ENCODE measurements at places on chromosomes 3 and 15.

GRCh38 chr3:141236361-141236760, 4.7 kb downstream of the PXYLP1 start:
- DNase-seq = no peak

- no peak for DNase-seq
These were observed 6.1 kb upstream of the PLSCR4 start for GRCh38 chr3:146256851-146257486.

DNA sequence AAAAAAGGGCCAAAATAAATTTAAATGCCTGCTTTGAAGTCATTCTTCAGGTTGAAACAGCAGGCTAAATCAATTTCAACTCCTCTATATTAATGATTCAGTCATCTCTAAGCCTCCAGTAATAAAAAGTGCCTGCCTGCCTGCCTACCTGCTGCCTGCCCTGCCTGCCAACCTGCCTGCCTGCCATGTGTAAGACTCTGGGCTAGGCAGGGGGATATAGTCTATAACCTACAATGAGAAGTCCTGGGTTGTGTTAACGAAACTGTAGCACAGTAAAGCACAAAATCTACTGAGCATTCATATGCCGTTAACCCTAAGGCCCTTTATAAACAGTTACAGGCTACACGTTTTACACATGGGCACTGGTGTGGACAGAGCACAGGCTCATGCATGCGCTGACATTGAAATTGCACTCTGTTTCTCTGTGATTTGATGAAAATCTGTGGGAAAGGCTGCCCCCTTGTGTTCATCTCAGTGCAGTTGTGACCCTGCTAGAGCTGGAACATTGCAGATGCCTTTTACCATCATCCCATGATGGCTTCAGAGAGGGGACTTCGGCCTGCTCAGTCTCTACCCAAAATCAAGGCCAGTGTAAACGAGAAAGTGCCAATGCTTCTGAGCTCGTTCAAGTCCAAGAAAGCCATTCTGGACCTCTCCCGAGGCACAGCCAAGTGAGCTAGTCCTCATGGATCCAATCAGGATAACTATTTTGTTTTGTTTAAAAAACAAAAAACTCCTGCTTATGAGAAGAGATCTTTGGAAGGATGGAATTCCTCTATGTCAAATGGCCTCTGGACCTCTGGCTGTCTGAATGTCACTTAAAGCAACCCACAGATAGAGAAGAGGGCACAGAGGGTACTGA, 64.6 kb downstream of the EFL1 start:
- peak; percentile 18 for DNase-seq

GRCh38 chr15:61198722-61199121, 30.4 kb downstream of the RORA start:
- no peak for DNase-seq

- DNase-seq = no peak
These were observed 114.5 kb downstream of the RARB start for GRCh38 chr3:25542492-25543039.

- DNase-seq = no peak
These were observed 25.1 kb downstream of the NBEAL2 start for GRCh38 chr3:47004369-47005211.

- no peak for DNase-seq
These were observed 53.4 kb upstream of the XRN1 start for GRCh38 chr3:142501004-142501926.

GRCh38 chr3:190847436-190847835, 15.1 kb downstream of the GMNC start:
- DNase-seq = no peak

GRCh38 chr3:69329892-69330291, 56.0 kb downstream of the FRMD4B start:
- no peak for DNase-seq

- no peak for DNase-seq
These were observed 62.0 kb downstream of the TSC22D2 start for GRCh38 chr3:150469931-150470740.

DNA sequence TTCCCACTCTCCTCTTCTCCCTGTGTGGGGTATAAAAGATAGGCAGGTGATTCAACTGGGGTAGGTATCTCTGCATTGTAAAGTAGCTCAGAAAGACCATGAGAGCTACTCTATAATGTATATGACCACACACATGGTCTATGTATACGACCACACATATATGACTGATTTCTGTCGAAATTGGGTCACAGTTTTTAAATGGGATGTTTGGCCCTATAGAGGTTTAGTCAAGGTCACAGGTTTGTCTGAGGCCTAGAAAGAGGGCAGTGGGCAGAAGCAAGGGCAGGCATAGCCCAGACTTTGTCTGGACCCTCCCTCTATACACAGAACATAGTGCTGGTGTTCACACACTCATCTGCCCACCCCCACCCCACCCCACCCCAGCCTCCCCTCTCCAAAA, 4.4 kb downstream of the LAMP3 start:
- no peak for DNase-seq

- no peak for DNase-seq
These were observed 121.5 kb downstream of the OXNAD1 start for GRCh38 chr3:16386561-16386960.

DNA sequence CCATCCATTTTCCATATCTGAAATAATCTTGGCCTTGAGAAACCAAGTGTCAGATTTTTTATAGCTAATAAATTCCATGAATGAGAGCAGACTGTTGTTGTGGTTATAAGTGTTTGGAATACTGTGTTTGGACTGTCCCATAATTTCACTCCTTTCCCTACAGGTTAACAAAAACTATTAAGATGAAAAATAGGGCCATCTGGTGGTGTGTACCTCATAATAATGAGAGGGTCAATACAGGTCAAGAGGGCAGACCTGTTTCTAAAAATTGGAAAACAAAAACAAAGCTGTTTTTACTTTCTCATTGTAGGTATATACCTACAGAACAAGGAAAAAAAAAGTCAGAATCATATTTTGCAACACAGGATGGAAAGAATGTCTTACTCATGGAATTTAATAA, 553.8 kb upstream of the SGO1 start:
- DNase-seq = no peak

GRCh38 chr3:140062461-140062860, 127.5 kb downstream of the CLSTN2 start:
- no peak for DNase-seq

- DNase-seq = no peak
These were observed 48.7 kb upstream of the SECISBP2L start for GRCh38 chr15:49094923-49095322.

DNA sequence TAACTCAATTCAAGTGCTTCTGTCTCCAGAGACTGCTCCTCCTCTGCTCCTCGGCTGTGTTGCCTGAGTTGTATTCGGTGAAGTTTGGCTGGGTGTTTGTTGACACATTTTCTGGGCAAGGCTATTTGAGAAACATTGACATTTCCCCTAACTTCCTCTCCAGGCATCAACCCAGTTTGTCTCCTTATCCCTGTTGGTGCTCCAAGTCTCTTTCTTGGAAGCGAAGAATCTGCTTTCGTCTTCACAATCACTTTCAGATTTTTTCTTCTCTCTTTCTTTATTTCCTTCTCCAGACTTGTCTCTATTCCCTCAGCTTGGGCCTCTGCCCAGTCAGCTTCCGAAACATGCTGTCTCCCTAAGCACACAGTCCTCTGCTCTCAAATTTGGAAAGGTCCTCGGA, 84.7 kb downstream of the ETV5 start:
- no peak for DNase-seq

GRCh38 chr3:63847718-63848450, 15.7 kb downstream of the THOC7 start:
- no peak for DNase-seq

DNA sequence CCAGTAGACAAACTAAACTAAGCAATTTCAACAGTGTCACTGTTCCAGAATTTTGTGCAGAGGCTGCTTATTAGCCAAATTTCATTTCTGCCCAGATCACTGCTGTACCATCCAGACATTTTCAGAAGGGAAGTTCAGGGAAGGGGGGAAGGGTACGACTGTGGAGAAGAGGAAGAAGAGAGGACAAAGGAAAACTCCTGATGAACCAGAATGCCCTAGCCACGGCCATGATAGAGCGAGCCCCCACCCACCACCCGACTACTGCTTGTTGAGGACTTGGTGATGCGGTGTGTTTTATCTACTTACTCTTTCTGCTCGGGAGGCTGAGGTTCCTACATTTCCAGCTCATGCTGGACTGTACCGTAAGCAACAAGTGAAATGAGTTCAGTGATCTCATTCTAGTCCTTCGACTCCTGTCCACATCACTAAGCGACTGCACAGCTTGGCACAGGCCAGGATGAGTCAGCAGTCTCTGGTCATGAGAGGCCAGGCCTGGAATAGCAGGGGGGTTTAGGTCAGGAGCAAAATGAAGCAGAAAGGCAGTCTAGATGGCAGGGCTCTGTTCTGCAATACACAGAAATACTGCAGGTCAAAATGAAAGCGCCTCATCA, 330.8 kb downstream of the TIGIT start:
- no peak for DNase-seq

GRCh38 chr3:21901484-21901883, 150.5 kb upstream of the ZNF385D start:
- no peak for DNase-seq

DNA sequence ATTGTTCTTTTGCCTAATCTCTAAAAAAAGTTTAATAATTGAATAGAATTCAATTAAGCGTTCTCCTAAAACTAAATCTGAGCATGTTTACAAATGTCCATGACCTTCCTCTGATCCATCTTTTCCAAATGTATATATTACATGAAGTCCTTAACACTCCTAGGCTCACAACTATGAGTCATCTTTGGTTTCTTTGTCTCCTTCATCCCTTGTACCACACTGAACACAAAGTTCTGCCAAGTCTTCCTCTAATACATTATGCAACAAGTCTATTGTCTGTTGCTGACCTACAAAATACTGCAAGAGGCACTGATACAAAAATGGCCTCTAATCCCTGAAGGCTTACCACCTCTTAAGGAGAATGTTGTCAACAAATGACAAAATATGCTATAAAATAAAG, 550.2 kb downstream of the PYDC2 start:
- no peak for DNase-seq

GRCh38 chr15:89754361-89755154, 3.5 kb upstream of the MESP1 start:
- DNase-seq = no peak

- no peak for DNase-seq
These were observed 166.9 kb downstream of the TNIK start for GRCh38 chr3:171293142-171293782.

DNA sequence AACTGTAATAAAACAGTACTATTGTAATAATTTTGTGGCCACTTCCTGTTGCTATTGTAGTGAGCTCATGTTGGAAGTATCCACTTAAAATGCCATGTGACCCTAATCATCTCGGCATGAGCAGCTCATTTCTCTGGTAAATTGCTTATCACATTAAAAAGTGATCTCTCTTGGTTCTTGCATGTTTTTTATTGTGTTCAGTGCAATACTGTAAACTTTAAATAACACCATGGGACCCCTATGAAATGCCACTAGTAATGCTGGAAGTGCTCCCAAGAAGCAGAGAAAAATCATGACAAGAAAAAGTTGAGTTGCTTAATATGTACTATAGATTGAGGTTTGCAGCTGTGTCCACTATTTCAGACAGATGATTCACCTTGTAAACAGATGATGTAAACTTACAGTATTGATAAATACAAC, 45.6 kb downstream of the NMD3 start:
- no peak for DNase-seq

DNA sequence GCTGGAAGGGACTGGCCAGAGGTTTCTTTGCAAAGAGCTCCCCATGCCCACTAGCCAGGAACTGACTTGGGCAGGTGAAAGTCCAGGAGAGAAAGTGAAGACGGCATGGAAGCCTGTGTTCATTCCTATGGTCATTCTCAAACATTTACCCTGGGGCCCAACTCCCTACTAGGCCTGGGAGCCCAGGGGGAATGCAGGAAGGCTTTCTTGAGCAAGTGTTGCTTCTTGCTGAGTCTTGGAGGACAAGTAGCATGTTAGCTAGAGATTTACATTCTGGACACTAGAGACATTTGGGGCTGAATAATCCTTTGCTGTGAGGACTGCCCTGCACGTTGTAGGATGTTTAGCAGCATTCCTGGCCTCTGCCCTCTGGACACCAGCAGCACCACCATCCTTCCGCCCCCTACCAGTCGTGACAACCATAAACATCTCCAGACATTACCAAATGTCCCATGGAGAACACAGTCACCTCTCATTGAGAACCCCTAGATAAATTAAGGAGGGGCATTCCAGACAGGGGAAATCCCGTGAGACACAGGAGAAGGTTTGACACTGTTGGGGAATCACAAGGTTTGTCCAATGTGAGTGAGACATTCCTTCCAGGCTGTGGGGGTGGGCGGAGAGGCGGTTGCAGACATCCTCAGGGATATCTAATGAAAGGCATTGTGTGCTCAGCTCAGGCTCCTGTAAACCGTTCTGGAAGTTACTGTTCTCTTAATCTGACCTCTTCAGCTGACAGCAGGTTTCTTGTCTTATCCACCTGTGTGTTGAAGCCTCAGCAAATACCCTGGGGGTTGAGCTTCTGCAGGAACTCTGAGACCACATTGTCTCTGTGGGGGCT, 236.2 kb downstream of the TLE3 start:
- DNase-seq = no peak

GRCh38 chr15:40182358-40183029, 21.6 kb downstream of the BUB1B start:
- DNase-seq = no peak

DNA sequence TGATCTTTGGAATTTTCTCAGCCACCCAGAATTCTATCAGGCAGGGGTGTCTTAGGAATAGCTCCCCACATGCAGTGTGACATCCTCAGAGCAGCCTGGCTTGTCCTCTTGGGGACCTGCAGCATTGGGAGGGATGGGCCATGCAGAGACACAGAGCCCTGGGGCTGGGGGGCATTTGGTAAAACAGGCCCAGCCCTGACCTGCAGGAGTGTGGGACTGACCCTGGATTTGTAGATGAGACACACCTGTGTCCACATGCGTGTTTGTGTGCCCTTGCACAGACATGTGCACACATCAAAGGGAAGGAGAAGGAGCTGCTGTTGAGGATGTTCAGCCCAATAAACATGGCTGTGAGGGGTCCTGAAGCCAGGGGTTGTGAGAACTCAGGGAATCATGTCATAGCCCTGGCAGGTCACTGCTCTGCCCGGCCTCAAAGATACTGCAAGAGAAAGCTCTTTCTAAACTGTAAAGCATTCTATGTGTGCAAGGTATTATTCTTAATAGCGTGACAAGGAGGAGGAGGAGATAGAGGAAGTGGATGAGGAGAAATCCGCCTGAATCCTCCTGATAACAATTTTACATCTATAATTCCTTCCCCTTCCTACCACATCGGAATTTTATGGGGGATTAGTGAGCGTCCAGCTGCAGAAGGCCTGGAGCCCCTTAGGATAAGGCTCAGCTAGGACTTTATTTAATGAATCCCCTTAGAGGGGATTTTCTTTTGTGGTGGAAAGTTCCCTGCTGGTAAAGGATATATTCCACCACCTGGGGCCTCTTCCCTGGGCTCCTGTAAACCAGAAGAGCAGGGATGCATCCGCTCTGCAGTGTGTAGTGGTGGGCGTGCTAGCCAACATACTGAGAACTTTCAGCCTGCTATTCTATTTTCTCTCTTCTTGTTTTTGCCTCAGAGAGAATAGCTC, 245.5 kb downstream of the EPHB1 start:
- DNase-seq = no peak

Measured in CD4-positive, alpha-beta T cell treated with Interferon gamma for 1 hour (primary cell).